T-helper 2 cell treated with Interferon-gamma antibody and Interleukin-4, amounts not matched to agents 5 μg/mL and 100 μg/mL, for 36 hours (primary cell): ENCODE measurements at places on chromosomes 11 and 22.

- DNase-seq = no peak
Observed at GRCh38 chr11:14908214-14908880, 16.3 kb upstream of the CYP2R1 start.

GRCh38 chr11:30521297-30522071, 64.7 kb downstream of the MPPED2 start:
- DNase-seq = no peak

GRCh38 chr11:3077189-3077836, 20.1 kb upstream of the CARS1 start:
- no peak for DNase-seq

GRCh38 chr22:27241430-27242321, 559.9 kb downstream of the MN1 start:
- DNase-seq = no peak

DNA sequence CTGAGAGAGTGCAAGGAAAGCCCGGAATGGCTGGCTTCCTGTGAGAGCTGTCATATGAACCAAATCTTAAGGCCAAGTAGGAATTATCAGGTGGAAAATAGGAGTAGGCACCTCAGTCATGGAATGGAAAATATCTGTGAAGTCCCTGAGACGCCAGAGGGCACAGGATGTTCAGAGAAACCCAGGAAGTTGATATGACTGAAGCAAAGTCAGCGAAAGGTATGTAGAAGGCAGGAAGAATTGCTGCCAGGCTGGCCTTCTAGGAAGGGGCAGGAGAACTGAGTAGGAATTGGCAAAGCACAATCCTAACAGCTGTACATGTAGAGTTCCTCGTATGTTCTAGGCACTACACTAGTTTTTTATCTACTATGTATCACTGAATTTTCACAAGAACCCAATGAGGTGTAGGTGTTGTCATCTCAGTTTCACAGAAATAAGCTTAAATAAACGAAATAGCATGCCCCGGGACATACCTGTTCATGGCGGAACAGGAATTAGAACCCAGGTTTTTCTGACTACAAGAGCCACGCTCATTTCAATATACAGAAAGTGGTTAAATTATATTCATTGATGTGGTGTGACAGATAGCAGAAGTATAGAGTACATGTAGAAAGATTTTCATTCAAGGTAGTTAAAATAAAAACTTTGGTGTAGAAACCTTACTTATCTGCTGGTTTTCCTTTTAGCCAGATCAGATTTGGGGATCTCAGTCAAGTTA, 17.0 kb downstream of the HMGXB4 start:
- DNase-seq = no peak

DNA sequence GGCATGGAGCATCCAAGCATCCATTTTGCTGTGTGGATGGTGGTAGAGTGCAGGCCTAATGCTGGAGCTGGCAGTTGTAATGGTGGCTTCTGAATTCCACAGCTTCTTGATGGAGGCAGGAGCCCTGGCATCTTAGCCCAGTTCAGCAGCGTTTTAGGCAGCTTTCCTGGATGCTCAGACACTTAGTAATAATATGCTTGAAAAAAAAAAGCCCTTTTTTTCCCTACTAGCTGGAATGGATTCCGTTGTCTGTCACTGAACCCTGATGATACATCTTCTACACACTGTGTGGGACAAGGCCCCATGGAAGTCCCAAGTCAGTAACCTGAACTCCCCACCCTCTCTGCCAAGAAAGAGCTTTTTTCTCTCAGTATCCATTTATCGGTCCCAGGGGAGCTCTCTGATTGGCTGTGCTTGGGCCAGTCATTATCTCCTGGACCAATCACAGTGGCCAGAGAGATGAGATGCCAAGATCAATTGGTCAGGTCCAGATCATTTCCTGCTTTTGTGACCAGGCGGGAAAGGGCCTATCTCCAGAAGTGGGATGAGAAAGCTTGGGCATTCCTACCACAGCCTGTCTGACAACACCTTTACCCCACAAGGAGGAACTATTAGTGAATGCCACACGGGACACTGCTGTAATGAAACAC, 34.2 kb downstream of the MCM5 start:
- DNase-seq = no peak

DNA sequence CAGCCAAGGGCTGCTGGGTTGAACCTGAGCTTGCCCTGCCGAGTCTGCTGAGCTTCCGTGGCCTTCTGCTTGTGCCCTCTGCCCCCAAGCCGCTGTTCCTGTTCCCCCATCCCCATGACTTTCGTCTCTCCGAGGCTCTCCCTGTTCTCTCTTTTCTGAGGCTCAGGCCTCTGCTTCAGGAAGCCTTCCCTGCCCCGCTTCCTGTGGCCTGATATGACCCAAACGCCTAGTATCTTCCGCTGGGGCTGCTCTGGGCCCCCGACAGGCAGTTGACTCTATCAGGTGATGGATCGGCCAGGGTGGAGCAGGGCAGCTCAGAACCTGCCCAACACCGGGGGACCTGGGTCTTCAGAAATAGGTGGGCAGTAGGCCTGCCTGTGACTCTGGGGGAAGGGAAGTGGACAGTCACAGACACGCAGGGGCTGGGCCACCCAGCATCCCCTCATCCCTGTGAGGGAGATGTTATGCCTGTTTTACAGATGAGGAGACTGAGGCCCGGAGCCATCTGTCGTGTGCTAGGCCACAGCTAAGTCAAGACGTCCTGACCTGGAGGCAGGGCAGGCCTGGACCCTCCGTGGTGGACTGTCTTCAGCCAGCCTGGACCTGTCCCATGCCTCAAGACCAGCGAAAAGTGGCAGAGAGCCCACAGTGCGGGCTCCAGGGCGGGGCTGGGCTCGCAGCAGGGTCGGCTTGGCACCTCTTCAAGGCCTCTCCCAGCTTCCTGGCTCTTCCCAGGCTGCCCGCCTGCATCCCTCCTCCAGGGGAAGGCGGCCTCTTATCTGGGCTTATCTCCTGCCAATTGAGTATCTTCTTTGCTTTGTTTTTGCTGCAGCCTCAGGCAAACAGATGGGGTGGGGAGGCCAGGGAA, 16.2 kb downstream of the BAD start:
- no peak for DNase-seq

DNA sequence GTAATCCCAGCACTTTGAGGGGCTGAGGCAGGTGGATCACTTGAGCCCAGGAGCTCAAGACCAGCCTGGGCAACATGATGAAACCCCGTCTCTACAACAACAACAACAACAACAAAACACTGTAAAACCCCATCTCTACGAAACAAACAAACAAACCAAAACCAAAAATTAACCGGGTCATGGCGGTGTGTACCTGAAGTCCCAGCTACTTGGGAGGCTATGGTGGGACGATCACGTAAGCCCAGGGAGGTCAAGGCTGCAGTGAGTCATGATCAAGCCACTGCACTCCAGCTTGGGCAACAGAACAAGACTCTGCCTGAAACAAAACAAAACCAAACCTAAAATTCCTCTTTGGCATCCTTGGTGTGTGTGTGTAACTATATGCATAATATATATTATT, 7.0 kb upstream of the POLA2 start:
- DNase-seq = no peak

GRCh38 chr11:47271961-47272661, 2.2 kb downstream of the MADD start:
- DNase-seq = no peak

DNA sequence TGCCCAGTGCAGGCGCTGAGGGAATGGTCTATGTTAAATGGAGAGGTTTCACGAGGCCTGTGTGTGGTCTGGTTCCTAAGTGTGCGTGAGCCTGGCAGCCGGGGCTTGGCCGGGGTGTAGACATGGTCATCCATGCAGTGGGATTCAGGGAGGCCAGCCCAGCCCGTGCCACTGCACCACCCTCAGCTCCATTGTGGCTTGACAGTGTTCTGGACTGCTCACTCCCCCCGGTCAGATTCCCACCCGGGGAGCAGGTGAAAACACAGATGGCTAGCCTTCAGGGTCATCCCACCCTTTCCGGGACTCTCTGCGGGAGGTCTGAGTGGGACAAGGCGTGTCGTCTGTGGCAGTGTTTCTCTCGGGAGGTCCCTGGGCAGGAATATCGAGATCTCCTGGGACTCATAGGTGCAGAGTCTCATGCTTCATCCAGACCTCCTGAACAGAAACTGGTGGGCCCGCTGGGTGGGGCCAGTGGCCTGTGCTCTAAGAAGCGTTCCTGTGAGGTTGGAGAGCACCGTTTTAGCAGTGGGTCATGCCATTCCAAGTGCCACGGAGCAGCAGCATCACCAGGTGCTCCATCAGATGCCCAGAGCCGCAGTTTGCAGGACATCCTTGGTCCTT, 52.3 kb downstream of the ST14 start:
- no peak for DNase-seq

DNA sequence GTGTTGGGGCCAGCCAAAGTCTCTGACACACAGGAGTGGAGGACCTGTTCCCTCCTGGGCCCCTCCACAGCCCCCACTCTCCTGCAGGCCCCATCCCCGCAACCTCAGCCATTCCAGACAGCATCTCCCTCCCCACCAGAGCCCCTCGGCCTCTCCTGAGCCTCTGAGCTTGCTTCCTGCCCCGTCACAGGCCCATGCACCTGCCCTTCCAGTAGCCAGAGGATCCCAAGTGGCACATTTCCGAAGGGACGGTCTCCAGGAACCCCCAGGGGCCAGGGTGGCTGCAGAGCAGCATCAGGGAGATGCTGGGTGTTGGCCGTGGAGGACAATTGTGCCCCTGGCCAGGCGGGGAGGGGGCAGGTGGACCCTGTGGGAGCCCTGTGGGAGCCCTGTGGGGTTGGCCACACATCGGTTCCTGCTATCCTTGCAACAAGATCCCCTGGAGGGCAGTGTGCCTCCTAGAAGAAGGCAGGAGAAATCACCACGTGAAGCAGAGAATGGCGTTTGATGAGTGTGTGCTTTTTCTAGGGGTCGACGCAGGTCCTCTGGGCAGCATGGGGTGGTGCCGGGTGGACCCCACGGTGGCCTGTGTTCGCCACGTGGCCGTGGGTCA, 45.3 kb upstream of the PPARA start:
- no peak for DNase-seq

GRCh38 chr11:30046578-30046945, 29.7 kb upstream of the KCNA4 start:
- no peak for DNase-seq

- DNase-seq = no peak
Observed at GRCh38 chr11:114060392-114061047, 1.0 kb downstream of the ZBTB16 start.

DNA sequence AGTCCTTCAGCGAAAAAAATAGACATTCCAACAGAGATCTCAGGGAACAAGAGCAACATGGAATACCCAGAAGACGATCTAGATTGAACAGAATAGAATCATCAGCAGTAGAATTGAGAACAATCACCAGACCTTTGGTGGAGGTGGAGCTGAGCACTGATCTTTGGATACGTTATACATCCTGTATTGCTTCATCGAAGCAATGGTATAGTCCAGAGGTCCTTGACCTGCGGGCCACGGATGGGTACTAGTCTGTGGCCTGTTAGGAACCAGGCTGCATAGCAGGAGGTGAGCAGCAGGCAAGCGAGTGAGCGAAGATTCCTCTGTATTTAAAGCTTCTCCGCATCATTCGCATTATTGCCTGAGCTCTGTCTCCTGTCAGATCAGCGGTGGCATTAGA, 17.6 kb downstream of the LRRC55 start:
- DNase-seq = no peak

- no peak for DNase-seq
Observed at GRCh38 chr11:79762279-79762921, 321.6 kb upstream of the TENM4 start.

- no peak for DNase-seq
Observed at GRCh38 chr11:67470337-67471002, 1.4 kb upstream of the TMEM134 start.

DNA sequence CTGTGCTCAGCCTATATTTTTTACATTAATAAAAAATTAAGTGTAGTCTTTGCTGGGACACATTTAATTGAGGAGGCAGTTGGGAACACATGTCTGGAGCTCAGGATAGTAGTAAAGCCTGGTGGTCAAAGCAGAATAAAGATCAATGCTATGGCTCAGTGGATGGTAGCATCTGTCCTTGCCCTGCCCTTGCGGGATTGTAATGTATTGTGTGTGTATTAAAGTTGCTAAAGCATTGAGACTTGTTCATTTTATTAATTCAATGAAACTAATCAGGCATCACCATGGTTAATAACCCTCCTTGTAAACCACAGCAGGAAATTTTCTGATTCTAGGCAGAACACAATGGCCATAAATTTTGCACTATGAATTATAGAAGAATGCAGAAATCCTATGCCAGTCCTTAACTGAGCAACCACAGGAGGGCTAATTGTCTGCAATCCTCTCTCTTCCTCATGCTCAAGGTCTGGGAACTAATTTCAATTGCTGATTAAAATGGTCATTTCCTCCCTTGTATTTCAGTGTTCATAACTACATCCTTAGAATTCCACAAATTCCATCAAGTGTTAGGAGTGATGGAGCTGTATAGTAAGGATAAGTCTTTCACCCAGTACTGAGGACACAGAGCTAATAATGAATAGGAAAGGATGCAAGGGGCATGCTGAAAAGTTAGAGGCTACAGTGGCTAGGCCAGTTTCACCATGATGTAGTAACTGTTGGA, 403.2 kb upstream of the DDI1 start:
- DNase-seq = no peak

- DNase-seq = no peak
Observed at GRCh38 chr11:60923800-60924109, 505 bp upstream of the TMEM132A start.

- no peak for DNase-seq
Observed at GRCh38 chr11:115590254-115590653, 86.0 kb upstream of the CADM1 start.

DNA sequence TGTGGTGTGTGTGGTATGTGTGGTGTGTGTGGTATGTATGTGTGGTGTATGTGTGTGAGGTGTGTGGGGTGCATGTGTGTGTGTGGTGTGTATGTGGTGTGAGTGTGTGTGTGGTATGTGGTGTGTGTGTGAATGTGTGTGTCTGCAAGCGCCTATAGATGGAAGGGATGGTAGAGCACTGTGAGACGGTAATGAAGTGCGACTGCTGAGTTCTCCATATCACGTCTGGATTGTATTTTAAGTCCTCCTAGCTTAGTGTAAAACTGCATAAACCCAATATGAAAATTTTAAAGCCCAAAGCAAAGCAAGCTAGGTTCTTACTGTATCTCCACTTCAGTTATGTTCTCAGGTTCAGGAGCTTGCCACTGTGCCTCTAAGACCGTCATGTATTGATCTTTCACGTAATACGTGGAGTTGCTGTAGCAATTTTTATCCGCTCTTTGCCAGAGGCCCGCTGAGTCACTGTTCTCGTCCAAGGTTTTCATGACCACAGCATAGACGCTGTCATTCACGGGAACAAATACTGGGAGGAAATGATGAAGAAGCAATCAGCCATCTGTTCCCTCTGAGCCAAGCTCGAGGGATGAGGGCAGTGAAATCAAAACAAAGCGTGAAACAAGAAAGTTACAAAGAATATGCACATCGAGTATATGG, 5.5 kb downstream of the PLET1 start:
- DNase-seq = no peak

DNA sequence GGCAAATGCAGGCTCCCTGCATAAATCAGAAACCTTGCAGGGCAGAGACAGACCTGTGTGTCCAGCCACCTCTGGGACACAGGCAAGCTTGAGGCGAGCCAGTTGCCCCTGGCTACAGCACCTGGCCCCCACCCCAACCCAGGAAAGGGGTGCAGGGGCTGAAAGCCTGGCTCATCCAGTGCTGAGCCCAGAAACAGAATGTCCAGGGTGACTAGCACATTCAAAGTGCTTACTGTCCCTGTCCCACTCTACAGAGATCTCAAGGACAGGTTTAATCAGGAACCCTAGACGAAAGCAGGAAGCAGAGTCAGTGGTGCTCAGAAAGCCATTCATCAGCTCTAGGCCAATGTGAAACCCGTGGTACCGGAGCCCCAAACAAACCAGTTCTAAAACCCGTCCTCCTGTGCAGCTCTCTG, 31.9 kb downstream of the PLEKHA7 start:
- DNase-seq = no peak

- no peak for DNase-seq
Observed at GRCh38 chr11:130829920-130830511, 86.3 kb downstream of the SNX19 start.
